ENCODE measurements at places on chromosomes 5 and 9.

GRCh38 chr5:51397996-51398395 lies 14.7 kb downstream of the ISL1 start:
- no peak for DNase-seq

DNA sequence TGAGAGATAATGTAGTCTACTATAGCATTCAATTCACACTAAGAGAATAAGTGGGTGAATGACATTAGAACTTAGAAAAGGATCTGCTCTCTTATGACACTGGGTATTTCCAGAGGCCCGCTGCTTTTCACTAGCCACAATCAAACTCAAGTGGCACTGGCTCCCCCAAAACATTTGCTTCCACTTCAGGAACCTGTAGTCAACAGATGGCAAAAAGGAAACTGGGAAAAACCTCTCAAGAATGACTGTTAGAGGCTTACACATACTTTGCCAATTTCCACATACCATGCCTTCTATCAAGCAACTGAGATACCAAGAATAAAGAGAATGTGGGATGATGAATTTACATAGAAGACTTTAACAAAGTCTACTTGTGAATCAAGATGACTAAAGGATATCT lies 11.2 kb downstream of the POC5 start:
- DNase-seq = no peak

GRCh38 chr5:143030349-143030748 lies 260.2 kb downstream of the ARHGAP26 start:
- no peak for DNase-seq

GRCh38 chr9:22165144-22165543 lies 156.0 kb upstream of the CDKN2B start:
- DNase-seq = no peak

- peak; percentile 37 for DNase-seq
Observed at GRCh38 chr5:82312373-82312856, 34.3 kb upstream of the RPS23 start.

- DNase-seq = no peak
Observed at GRCh38 chr9:6977761-6978160, 220.0 kb downstream of the KDM4C start.

DNA sequence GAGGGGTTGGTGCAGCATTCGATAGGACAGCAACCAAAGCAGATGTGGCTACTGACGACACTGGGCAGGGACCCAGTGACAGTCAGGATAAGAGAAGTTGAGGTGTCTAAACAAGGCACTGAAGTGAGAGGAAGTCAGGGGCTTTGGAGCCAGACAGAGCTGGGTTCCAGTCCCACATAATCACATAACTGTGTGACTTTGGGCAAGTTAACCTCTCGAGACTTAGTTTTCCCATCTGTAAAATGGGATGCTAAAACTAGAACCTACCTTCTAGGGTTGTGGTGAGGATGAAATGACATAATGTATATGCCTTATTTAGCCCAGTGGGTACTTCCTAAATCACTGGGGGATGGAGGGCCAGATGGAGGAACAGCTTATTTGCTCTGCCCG lies 3.1 kb downstream of the ANGPTL2 start:
- DNase-seq = no peak

GRCh38 chr9:96502539-96503373 lies 52.8 kb downstream of the HABP4 start:
- DNase-seq = no peak

DNA sequence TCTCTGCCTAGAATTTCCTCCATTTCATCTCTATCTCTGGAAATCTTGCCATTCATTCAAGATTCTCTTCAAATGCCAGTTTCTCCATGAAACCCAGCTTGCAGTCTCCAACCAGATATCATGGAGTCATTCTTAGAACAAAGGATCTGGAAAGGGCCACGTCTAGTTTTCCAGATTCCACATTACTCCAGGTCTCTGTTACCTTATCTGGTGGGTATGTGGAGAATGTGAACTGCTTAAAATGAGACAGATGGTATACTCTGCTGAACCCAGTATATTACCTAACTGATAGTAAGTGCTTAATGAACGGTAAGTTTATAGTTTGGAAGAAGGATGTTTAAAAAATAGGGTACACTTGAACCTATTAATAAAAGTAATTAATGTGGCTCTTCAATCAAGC lies 52.3 kb upstream of the ZSWIM6 start:
- DNase-seq = no peak

DNA sequence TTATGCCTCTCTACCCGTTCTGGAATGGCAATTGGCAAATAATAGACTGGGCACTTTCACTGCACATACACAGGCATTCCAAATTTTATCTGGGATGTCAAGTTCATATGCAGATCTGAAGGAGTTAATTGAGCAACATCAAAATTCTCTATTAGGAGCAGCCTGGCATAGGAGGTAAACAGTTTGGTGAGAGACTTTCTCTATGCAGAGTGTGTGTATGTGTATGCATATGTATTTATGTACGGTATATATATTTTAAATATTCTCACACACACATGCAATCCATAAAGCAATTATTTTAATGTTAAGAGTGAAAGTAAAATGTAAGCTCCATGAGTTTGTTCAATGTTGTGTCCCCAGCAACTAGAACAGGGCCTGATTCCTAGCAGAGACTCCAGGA lies 517.8 kb downstream of the CTNND2 start:
- DNase-seq = no peak

- no peak for DNase-seq
Observed at GRCh38 chr5:15463231-15463980, 36.6 kb upstream of the FBXL7 start.

GRCh38 chr9:121748727-121749423 lies 97.4 kb downstream of the DAB2IP start:
- DNase-seq = no peak

GRCh38 chr5:57262541-57262940 lies 88.7 kb downstream of the GPBP1 start:
- no peak for DNase-seq

GRCh38 chr9:130149654-130150286 lies 22.4 kb upstream of the NCS1 start:
- DNase-seq = no peak

DNA sequence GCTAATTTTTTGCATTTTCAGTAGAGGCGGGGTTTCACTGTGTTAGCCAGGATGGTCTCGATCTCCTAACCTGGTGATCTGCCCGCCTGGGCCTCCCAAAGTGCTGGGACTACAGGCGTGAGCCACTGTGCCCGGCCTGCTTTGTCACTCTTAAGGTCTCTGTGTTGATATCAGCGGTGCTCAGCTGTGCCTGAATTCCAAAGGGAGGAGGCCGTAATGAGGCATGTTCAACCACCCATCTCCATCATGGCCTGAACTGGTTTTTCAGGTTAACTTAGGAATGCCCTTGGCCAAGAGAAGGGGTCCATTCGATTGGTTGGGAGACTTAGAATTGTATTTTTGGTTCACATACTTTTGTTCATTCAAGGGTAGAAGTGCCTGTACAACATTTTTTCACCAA lies 22.0 kb downstream of the HSD17B3 start:
- DNase-seq = no peak

DNA sequence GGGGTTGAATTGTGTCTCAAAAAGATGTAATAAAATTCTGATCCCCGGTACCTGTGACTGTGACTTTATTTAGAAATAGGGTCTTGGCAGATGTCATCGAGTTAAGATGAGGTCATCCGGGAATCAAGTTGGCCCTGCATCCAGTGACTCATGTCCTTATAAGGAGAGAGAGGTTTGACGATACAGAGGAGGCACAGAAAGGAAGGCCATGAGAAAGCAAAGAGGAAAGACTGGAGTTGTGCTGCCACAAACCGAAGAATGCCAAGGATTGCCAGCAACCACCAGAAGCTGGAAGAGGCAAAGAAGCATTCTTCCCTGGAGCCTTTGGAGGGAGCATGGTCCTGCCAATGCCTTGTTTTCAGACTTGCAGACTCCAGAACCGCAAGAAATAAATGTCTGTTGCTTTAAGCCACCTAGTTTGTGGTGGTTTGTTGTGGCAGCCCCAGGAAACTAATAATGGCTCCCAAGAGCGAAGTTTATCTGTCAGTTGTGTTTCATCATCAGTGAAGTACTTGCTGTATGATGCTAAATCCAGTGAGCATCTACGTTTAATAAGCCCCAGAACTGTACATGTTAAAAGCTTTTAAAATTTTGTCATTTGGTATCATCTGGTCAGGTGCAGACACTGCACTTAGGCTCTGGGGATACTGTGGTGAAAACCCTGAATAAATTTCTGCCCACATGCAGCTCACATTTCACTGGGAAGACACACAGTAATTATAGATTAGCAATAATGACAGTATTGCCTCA lies 114.8 kb downstream of the TLE4 start:
- no peak for DNase-seq

DNA sequence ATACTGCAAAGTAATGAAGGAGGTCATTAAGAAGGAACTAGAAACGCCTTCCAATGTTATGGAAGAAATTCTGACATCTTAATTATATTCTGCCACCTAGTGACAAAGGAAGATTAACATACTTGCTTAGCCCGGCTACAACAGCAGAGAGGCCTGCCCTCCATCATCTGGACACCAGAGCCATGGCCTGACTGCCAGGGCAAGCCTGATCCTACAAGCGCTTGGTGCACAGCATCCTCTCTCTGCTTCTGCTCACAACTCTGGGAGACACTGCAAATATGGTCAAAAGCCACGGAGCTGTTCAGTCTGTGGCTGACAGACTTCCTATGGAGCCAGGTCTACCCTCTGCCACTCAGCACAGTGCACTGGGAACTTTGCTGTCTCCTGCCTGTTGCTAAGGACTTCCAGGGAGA lies 87.3 kb upstream of the SLC44A1 start:
- peak; percentile 58 for DNase-seq

DNA sequence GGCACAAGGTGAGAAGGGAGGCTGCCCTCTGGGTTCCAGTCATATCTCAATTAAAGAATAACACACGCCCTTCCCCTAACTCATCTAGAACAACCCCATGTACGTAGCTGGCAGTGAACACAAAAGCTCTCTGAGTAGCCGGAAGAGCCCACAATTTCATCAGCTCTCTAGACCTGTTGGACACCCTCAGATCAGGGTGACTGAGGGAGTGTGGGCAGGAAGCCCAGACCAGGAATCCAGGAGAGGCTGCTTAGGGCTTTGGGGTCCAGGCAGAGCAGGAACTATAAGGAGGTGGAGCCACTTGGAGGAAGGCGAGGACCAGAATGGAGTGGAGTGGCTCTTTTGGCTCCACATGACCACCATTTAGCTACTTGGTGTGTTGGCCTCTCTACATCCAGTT lies 237.4 kb downstream of the NR3C1 start:
- DNase-seq = no peak

DNA sequence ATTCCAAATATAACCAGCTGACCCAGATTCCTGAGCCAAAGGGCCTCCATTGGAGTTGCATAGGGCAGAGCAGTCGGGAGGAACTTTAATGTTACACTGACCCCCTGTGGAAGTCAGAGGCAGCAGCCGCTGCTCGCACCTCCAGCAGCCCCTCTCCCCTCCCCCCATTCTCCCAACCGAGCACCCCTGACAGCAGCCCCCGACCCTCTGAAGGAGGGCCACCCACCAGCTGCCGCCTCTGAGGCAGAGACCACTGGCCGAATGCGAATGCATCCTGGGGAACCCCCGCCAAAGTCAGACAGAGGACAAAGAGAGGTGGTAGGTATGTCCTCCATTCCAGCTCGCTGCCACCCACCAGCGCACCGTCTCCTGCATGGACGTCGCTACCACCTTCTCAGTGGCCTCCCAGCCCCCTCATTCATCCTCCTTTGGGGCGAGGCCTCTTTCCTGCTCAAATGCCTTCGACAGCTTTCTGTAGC lies 231.0 kb downstream of the CDK5RAP2 start:
- DNase-seq = no peak

DNA sequence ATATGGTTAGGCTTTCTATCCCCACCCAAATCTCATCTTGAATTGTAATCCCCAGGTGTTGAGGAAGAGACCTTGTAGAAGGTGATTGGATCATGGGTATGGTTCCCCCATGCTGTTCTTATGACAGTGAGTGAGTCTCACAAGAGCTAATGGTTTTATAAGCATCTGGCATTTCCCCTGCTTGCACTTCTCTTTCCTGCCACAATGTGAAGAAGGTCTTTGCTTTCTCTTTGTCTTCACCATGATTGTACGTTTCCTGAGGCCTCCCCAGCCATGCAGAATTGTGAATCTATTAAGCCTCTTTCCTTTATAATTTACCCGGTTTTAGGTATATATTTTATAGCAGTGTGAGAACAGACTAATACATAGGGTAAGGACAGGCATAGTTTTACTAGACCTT lies 334.5 kb downstream of the TLR4 start:
- DNase-seq = no peak

- no peak for DNase-seq
Observed at GRCh38 chr9:74025402-74025925, 471.7 kb upstream of the RORB start.

GRCh38 chr5:35781181-35781790 lies 75.4 kb upstream of the IL7R start:
- no peak for DNase-seq

GRCh38 chr5:76716456-76717157 lies 681 bp downstream of the F2R start:
- DNase-seq = no peak

GRCh38 chr5:34410411-34411139 lies 245.6 kb upstream of the RAI14 start:
- no peak for DNase-seq

- peak; percentile 42 for DNase-seq
Observed at GRCh38 chr5:139696894-139697658, 48.9 kb downstream of the CXXC5 start.

GRCh38 chr5:137367951-137368350 lies 131.2 kb downstream of the SPOCK1 start:
- DNase-seq = no peak

DNA sequence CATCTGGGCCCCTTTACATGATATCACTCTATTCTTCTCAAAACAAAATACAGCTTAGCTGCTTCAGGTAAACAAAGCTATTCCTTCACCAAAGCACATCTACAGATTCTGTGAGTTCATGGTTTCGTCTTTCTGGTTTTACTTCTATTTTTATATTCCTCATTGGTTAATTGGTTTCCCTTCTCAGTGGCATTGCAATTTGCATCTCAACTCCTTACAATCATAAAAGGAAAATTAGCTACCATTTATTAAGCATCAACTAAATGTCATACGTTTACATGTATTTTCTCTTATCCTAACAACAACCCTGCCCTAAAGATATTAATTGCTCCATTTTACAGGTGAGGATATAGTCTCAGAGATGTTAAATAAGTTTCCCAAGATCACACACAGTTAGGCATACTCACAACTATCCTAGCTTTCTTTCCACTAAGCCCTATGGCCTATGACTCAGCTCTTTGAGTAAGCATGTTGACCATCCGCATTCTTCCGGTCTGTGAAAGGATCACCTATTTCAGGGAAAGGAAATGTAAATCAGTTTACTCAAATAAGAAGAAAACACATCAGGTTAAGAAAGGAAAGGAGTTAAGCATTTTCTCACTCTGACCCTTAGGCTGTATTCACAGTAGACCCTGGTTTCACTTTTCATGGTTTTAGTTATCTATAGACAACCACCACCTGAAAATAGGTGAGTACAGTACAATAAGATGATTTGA lies 146.1 kb downstream of the CAAP1 start:
- DNase-seq = no peak

DNA sequence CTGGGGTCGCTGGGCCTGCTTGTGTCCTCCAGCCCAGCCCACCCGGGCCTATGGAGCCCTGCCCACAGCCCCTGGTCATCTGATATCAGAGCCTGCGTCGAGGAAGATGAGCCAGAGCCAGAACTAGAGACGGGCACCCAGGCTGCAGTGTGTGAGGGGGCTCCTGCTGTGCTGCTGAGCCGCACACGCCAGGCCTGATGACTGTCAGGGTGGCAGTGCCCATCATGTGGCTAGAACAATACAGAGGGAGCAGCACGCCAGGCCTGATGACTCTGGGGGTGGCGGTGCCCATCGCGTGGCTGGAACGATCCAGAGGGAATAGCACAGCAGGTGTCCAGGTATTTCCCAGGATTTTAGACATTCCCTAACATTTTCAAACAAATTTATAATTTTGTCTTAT lies 9.2 kb upstream of the LRRC14B start:
- DNase-seq = no peak

- DNase-seq = no peak
Observed at GRCh38 chr5:178325679-178326373, 93.2 kb upstream of the PHYKPL start.

Data from hematopoietic multipotent progenitor cell treated with erythropoietin and hydrocortisone succinate and interleukin-3 and kit ligand, for 15 days (in vitro differentiated cells).